ENCODE measurements at places on chromosomes 7 and 10.

DNA sequence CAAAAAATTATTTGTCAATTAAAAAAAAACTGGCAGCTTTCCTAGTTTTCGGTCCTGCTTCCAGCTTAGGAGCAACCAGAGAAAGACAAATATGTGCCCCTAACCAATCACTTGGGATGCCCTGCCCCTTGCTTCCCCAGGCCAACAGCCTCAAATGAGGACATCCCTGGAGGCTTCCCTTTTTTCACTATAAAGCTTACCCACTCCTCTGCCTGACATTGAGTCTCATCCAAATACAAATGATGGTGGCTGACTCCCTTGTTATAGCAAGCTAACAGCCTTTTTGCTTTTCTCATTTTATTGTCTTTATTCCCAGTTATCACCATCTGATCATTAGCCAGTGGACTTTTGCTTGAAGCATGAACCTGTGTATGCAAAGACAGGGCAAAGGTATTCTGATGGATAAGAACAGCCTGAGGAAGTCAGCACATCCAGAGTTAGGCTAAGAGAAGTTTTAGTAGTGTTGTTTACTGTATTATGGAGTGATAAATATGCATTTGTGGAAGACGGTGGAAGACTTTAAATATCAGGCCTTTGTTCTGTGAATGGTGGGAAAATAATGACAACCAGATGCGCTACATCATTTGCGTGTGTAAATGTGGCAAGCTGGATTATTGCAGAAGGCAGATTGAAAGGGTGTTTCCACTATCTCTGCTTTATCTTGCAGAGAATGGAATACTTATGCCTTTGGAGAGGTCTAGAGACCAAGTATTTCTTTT, 1.7 kb upstream of the CCM2 start:
- no peak for DNase-seq

DNA sequence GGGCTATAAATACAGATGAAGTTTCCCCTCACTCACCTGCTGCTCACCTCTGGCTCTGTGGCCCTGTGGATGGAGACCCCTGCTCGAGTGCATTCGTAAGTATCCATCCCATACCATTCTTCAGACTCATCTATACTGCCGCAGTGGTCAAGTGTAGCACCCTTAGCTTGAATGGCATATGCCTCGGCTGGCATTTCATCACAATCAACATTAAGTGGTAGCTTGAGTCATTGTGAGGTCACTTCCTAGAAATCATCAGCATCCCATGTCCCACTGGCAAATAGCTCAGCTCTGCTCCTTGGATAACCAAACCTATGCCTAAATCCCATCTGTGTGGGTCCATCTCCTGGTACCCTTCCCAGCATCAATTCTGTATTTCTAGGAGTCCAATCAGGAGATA, 38.2 kb downstream of the MDH2 start:
- DNase-seq, result peak; percentile 82

GRCh38 chr7:4270268-4270667, 411.8 kb upstream of the FOXK1 start:
- DNase-seq, result no peak

- no peak for DNase-seq
Measured at GRCh38 chr7:150988230-150989226, 2.3 kb upstream of the NOS3 start.

GRCh38 chr10:104835422-104835821, 194.3 kb downstream of the SORCS3 start:
- DNase-seq, result no peak

- no peak for DNase-seq
Measured at GRCh38 chr7:284762-285722, 4.9 kb upstream of the FOXL3 start.

GRCh38 chr7:50304129-50304910, at the start of gene IKZF1:
TSS of gene IKZF1 (plus strand) at chr7:50304716. CDS start at chr7:50319062, 14,346 bp downstream.
- peak; percentile 37 for DNase-seq

DNA sequence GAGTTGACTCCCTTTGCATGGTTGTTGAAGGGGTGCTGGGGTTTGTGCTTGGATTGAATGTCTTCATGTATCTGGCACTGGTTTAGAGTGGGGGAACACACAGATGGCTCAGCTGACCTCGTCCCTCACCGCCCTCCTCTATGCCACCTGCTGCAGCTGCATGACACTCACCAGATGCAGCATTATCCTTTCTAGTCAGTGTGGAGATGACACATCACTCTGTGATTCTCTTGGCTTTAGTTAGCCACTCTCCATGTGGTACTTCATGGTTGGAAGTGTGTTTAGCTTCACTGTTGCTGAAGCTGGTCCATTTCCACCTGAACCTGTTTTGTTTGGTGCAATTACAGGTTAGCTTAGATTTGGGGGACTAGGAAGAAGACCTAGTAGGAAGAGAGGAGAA, 56.3 kb upstream of the BMPER start:
- peak; percentile 34 for DNase-seq

- DNase-seq, result no peak
Measured at GRCh38 chr7:151490456-151491105, 29.1 kb downstream of the RHEB start.

- no peak for DNase-seq
Measured at GRCh38 chr10:13684806-13685482, 98.2 kb downstream of the PRPF18 start.

DNA sequence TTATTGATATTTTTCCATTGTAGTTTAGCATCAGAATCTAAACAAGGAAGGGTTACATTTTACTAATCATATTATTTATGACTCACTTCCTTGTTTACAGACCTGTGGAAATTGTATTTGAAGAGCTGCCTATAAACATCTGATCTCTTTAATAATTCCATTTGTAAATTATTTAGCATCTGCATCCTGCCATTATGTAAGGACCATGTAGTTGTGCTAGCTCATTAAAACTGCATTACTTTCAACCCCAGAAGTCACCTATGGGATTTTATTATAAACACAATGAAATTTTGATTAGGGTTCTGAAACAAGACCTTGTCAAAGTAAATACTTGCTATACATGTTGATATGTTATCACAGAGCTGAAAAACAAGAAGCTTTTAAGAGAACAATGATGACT, 146.8 kb upstream of the SLC26A5 start:
- DNase-seq, result no peak

DNA sequence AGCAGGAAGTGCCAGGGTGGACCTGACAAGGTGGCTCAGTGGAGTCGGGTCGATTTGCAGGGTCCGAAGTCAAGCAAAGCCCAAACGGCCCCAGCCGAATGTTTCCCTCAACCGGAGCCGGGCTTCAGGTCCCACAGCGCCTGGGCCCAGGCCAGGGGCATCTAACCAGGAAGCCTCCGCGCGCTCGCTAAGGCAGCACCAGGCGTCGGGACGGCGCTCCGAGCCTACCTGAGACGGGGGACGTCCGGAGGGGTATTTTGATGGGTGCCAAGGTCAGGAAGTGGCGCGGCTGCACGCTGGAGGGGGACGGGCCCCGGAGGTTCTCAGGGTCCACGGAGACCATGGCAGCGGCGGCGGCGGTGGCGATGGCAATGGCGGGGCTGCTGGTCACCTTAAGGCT, 51.5 kb downstream of the TCERG1L start:
- no peak for DNase-seq

DNA sequence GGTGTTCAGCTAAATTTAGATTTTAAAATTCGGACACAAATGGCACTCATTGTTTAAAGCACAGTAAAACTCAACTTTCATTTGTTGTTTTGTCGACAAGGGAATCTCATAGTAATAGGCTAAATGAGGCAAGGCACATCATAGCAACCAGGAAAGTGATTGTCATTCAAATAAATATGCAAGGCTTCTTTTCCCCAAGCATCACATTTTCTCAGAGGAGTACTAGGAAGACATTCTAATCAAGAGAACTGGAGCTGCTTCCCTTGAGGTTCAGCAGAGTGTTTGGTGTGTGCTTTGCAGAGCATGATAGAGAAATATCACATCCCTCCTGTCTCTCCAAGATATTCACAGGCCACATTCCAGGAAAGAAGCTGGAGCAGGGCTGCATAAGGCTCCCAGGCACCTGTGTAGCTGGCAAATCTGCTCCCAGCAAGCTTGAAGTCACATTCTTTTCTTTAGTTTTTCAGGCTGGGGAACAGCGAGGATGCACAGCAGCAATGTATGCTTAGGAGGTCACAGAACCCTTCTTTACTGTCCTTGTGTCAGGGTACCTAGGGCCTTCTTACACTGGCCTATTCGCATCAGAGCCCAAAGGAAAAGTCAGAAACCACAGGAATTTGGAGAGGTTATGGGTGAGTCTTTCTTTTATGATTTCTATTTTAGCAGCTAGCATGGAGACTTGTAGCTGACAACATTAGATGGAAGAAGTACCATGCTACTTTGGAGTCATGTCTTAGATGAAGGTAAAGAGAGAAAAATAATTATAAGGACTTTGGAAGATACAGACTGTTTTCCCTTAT, 95.9 kb upstream of the HDAC9 start:
- no peak for DNase-seq

GRCh38 chr10:129880191-129880870, 83.7 kb downstream of the EBF3 start:
- DNase-seq, result no peak

DNA sequence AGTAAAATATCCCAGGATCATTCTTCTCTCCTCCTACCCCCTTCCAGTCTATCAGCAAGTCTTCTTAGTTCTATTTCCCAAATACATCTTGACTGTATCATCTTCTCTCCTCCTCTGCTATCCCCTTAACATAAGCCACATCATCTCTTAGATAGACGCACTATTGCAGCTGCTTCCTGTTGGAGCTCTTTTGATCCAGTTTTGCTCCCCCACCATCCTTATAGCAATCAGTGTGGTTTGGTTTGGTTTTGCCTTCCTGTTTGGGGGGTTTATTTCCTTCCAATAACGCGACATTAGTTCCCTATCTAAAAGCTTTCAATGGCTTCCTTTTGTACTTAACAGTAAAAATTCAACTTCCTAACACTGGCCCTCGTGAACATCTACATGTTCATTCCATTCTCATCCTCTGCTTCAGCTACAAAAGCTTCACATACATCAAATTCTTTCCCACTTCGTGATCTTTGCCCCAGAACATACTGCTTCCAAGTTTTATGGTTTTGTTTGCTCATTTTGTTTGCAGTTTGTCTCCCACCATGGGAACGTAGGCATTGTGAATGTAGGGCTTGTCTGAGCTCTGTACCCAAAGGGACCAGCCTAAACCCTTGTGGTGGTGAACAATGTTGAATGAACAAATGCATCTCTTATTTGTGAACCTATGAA, 33.7 kb upstream of the PLXDC2 start:
- DNase-seq, result no peak

DNA sequence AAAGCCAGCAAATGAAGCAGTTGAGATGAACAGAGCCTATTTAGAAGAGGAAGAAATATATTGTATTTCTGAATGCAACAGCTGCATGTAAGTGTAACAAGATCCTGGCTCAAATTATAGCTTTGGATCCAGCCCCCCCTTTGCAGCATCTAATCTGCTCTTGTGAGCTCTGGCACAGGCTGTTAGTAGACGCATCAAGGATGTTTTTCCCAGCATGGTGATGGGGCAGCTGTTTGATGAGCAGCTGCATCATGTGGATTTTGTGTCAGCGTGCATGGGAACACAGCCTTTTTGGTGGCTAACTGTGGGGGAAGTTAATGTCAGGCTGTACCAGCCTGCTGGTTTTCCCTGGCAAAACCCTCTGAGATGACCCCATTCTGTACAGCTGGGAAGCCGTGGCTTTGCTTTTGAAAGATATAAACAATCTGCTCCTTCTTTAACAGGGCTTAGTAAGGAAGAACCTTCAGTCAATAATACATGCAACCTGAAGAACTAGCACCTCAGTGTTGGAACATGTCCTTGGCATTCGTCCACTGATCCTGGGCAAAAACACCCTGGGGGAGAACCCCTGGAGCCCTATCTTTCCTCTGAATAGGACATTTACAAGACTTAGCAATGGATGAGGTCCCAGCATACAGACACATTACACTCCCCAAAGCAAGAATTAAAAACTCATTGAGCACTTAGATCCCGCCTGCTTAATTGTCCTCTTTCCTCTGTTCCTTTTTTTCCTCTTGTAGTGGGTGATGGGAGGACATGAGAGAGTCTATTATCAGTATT, 70.6 kb downstream of the NPS start:
- no peak for DNase-seq

DNA sequence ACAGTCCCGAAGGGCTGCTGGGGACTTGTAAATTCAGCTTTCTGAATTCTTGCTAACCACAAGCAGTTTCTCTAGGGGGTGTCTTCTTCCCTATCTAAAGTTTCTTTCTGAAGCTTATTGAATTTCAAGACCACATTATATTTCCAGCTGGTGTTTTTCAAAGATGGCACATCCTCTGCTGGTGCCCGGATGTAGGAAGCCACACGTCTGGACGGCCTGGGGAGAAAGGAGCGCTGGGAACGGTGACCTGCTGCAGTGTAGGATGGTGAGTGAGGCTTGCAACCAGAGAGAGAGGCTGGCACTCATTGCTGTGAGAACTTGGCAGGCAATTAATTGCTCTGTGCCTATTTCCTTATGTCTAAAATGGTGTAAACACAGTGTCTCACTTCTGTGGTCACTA, 776.4 kb downstream of the TYW1 start:
- DNase-seq, result no peak

GRCh38 chr10:120931423-120931822, 80.3 kb downstream of the WDR11 start:
- DNase-seq, result no peak

- no peak for DNase-seq
Measured at GRCh38 chr10:112131996-112132395, 51.6 kb downstream of the GPAM start.

DNA sequence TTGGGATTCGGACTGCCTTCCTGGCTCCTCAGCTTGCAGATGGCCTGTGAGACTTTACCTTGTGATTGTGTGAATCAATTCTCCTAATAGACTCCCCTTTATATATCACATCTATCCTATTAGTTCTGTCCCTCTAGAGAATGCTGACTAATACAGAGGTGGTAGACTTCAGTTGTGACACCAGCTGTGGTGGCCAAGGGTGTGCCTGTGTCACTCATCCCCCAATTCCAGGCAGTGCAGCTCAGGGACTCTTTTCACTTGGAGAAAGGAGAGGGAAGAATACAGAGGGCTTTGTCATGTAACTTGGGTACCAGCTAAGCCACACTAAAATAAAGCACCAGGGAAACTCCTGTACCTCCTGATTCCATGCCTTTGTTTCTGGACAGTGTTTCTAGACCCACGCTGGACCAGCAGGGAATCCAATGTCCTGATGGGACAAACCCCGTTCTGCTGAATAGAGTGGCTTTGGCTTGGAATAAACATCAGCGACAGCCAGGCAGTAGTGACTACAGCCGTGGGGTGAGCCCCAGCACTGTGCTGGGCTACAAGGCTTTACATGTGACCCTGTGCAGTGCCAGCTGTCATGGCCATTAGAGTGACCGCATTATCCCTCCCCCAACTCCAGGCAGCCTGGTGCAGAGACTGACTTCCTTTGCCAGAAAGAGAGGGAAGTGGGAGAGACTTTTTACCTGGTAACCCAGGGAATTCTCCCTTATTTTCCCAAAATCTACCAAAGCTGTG, 233.6 kb downstream of the ANK3 start:
- DNase-seq, result no peak

- peak; percentile 2 for DNase-seq
Measured at GRCh38 chr7:145269418-145270161, 433.7 kb upstream of the TPK1 start.

DNA sequence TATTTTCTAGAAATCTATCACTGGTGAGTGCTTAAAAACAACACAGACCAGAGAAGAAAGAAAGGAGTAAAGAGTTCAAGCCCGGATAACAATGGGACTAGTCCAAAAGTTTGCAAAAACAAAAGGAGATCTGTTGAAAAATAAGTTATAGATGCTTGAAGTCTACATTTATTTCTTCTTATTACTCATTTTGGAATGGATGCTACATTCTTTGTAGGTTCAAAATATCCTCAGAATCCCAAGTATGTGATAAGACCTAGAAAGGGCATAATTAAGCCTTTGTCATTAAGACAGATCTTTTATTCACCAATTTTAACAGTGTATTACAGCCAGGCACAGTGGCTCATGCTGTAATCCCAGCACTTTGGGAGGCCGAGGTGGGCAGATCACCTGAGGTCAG, 42.7 kb upstream of the ITGB8 start:
- DNase-seq, result no peak

Data from epithelial cell of esophagus (primary cell).